ENCODE measurements at places on chromosomes 7 and 10. TPM values are rescaled to one million over a fixed set of nuclear protein-coding genes. Genes with fewer than 3 reads are reported as not detected.

- H3K36me3 ChIP-seq: no peaks in the 10 kb centered on the region
- H3K27ac ChIP-seq: peak within 1 kb of the TSS; percentile 80
- H3K27me3 ChIP-seq: no peaks in the 10 kb centered on the region
- peaks cover 20% of the 10 kb centered on the region for H3K4me1 ChIP-seq
These were observed at the start of gene VOPP1 for GRCh38 chr7:55572378-55573233. Gene VOPP1, minus strand, starts transcription at chr7:55572502. Its CDS starts 178 bp downstream, at chr7:55572324.

GRCh38 chr10:62457598-62457997 is 83.4 kb downstream of the ZNF365 start:
- DNase-seq: no peak
- no peak overlapping the region for H3K4me3 ChIP-seq
- H3K27me3 ChIP-seq: no peaks in the 10 kb centered on the region
- H3K36me3 ChIP-seq: no peaks in the 10 kb centered on the region
- peaks cover 9% of the 10 kb centered on the region for H3K4me1 ChIP-seq

- H3K4me1 ChIP-seq: peaks cover 5% of the 10 kb centered on the region
- H3K4me3 ChIP-seq: no peak overlapping the region
- no peaks in the 10 kb centered on the region for H3K36me3 ChIP-seq
- no peaks in the 10 kb centered on the region for H3K27me3 ChIP-seq
These were observed 82.8 kb upstream of the FRMD4A start for GRCh38 chr10:14413523-14413922.

- DNase-seq: peak; percentile 91
- H3K27ac ChIP-seq: no peak overlapping the region
- peaks cover 13% of the 10 kb centered on the region for H3K4me1 ChIP-seq
- no peaks in the 10 kb centered on the region for H3K36me3 ChIP-seq
- no peaks in the 10 kb centered on the region for H3K27me3 ChIP-seq
These were observed 168.9 kb upstream of the SH2B2 start for GRCh38 chr7:102117743-102118142.

DNA sequence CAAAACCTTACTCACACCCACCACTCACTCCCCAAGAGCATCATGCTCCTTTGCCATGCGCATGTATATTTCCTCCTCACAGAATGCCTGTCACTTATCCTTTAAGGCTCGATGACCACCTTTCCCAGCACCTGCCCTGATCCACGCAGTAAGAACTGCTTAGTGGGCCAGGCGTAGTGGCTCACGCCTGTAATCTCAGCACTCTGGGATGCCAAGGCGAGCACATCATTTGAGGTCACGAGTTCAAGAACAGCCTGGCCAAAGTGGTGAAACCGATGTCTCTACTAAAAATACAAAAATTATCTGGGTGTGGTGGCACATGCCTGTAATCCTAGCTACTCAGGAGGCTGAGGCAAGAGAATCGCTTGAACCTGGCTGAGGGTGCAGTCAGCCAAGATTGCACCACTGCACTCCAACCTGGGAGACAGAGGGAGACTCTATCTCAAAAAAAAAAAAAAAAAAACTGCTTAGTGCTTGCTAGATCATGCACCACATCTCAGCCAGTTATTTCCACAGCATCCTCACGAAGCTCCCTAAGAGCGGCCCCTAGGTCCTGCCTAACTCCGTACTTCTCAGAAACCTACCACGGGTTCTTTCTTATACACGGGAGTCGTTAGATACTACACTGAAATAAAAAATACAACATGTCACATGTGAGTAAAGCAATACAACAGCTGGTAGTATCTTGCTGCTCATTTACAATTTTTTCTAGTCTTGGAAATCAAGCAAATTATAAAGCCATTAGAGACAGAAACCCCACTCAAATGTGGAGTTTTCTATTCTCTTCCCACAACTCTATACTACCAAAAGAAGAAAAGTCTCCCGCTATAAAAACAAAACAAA is 37.2 kb downstream of the CYTH3 start:
- H3K36me3 ChIP-seq: no peaks in the 10 kb centered on the region
- no peaks in the 10 kb centered on the region for H3K27me3 ChIP-seq
- no peak overlapping the region for H3K4me3 ChIP-seq
- H3K27ac ChIP-seq: no peak overlapping the region
- DNase-seq: no peak
- peaks cover 5% of the 10 kb centered on the region for H3K4me1 ChIP-seq

DNA sequence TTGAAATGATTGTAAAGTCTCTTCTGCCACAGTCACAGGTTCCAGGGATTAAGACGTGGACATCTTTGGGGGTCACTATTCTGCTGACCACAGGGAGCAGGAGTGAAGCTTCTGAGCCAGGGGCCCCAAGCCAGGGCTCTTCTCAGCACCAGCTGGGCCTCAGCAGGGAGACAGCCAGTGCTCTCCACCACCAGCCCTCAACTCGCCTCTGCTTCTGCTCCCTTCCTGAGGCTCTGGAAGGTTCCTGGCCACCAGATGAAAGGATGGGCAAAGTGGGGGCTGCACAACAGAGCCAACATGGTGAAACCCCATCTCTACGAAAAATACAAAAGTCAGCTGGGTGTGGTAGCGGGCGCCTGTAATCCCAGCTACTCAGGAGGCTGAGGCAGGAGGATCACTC is 11.2 kb upstream of the CRYGN start:
- no peak overlapping the region for H3K4me3 ChIP-seq
- no peaks in the 10 kb centered on the region for H3K4me1 ChIP-seq
- H3K27ac ChIP-seq: no peak overlapping the region
- H3K36me3 ChIP-seq: no peaks in the 10 kb centered on the region

DNA sequence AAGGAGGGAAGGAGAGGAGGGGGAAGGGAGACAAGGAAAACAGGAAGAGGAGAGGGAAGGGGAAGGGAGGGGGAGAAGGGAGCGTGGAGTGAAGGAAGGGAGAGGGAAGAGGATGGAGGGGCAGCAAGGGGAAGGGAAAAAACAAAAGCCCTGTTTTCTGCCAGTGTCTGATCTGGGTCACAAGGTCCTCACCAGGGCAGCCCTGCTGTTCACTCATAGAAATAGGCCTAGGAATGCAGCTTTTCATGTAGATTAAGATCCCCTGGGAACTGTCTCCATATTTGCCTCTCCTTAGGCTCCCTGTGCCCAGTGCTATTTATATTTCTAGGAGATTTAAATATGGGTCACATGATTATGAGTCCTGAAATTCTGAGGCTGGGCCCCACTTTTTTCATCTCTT is 790.7 kb downstream of the TNS3 start:
- no peak overlapping the region for H3K4me3 ChIP-seq
- no peaks in the 10 kb centered on the region for H3K4me1 ChIP-seq
- H3K27me3 ChIP-seq: no peaks in the 10 kb centered on the region
- no peaks in the 10 kb centered on the region for H3K36me3 ChIP-seq
- H3K27ac ChIP-seq: no peak overlapping the region

COL28A1 gene
- total RNA-seq: under 0.01 TPM

CTBP2 gene
- 73.3 TPM for total RNA-seq

GRCh38 chr7:39501358-39501757 is 64.8 kb upstream of the YAE1 start:
- peaks cover 3% of the 10 kb centered on the region for H3K27me3 ChIP-seq
- H3K36me3 ChIP-seq: no peaks in the 10 kb centered on the region
- peak; percentile 12 for DNase-seq
- no peak overlapping the region for H3K4me3 ChIP-seq
- H3K4me1 ChIP-seq: no peaks in the 10 kb centered on the region
- H3K27ac ChIP-seq: no peak overlapping the region

DNA sequence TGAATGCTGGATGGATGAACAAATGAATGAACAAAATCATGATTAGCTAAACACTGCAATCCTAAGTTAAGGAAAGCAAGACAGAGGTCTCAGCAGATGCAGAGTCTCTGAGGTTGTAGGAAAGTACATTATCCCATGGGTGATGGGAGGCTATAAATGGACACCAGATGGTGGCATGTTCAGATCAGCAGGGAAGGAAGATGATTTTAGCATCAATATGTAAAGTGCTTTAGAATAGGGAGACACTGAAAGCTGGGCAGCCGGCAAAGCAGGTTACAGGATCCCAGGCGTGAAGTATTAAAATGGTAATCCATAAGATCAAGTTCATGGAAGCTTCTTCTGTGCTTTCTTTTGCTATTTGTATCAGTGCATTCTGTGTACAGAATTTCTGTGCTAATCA is 7.9 kb upstream of the RAPGEF5 start:
- no peak for DNase-seq
- H3K27me3 ChIP-seq: no peaks in the 10 kb centered on the region
- no peaks in the 10 kb centered on the region for H3K4me1 ChIP-seq
- H3K27ac ChIP-seq: no peak overlapping the region
- H3K4me3 ChIP-seq: no peak overlapping the region

GRCh38 chr7:99410635-99411034 is 1.9 kb downstream of the BUD31 start:
- no peak overlapping the region for H3K27ac ChIP-seq
- no peaks in the 10 kb centered on the region for H3K27me3 ChIP-seq
- H3K4me1 ChIP-seq: peaks cover 8% of the 10 kb centered on the region
- H3K36me3 ChIP-seq: peaks cover 5% of the 10 kb centered on the region
- H3K4me3 ChIP-seq: no peak overlapping the region

RPEL1 gene
- 0.17 TPM for total RNA-seq

ARHGAP19 gene
- total RNA-seq: 7.4 TPM

- peaks cover 3% of the 10 kb centered on the region for H3K4me1 ChIP-seq
- no peaks in the 10 kb centered on the region for H3K36me3 ChIP-seq
- DNase-seq: peak; percentile 73
- peak overlapping the region; percentile 27 for H3K4me3 ChIP-seq
These were observed 74.3 kb downstream of the SAMD9 start for GRCh38 chr7:93043385-93043985.

GRCh38 chr7:80284855-80285254 is 150.2 kb downstream of the GNAI1 start:
- no peaks in the 10 kb centered on the region for H3K27me3 ChIP-seq
- no peak overlapping the region for H3K4me3 ChIP-seq
- H3K4me1 ChIP-seq: no peaks in the 10 kb centered on the region
- H3K27ac ChIP-seq: no peak overlapping the region
- H3K36me3 ChIP-seq: no peaks in the 10 kb centered on the region
- DNase-seq: peak; percentile 95

DNA sequence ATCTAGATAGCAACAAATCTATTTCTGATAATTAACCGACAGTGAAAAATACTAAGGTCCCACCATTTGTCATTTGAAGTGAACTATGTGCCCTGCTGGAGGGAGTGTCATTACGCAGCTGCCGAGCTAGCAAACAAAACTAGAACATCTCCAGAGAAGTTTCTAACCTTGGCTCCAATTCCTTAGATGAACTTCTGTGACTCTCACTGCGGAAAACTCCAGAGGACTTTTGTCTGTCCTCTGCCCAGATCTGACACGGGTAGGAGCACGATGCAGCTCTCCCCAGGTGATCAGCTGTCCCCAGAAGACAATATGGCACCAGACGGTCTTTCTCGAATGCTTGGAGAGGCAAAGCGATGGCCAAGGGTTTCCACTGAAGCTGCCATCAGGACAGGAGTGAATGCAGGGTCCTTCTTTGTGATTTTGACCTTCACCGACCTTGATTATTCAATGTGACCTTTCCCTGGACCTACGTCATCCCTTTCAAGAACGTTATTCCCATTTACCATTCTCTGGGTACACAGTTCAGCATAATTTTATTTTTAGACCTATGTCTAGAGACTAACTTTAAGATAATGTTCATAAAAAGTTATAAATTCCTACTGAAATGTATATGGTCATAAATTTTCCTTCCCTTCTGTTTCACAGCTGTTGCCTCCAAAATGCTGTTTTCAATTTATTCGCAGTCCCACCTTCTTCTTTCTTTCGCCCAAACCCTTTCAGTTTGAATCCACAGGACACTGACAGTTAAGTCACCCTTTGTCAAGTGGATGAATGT is 116.7 kb upstream of the C7orf33 start:
- no peaks in the 10 kb centered on the region for H3K36me3 ChIP-seq
- no peak overlapping the region for H3K4me3 ChIP-seq
- H3K27me3 ChIP-seq: no peaks in the 10 kb centered on the region
- no peak for DNase-seq

DNA2 gene
- 5.6 TPM for total RNA-seq

PRF1 gene
- not detected for total RNA-seq

ZNF783 gene
- total RNA-seq: 11.4 TPM

- no peaks in the 10 kb centered on the region for H3K27me3 ChIP-seq
- no peaks in the 10 kb centered on the region for H3K4me1 ChIP-seq
- H3K27ac ChIP-seq: no peak overlapping the region
- no peaks in the 10 kb centered on the region for H3K36me3 ChIP-seq
These were observed 71.1 kb upstream of the SDK1 start for GRCh38 chr7:3229904-3230470.

GRCh38 chr7:141717450-141717849 is 9.3 kb downstream of the WEE2 start:
- no peak for DNase-seq
- H3K4me3 ChIP-seq: no peak overlapping the region
- no peaks in the 10 kb centered on the region for H3K27me3 ChIP-seq
- H3K36me3 ChIP-seq: no peaks in the 10 kb centered on the region
- no peak overlapping the region for H3K27ac ChIP-seq

Data from fibroblast of lung (primary cell).